Glutamatergic neuron (in vitro differentiated cells): ENCODE measurements at places on chromosomes 4 and X. TPM values are rescaled to one million over a fixed set of nuclear protein-coding genes. Genes with fewer than 3 reads are reported as not detected.

The IL2 gene
- not detected for total RNA-seq

DNA sequence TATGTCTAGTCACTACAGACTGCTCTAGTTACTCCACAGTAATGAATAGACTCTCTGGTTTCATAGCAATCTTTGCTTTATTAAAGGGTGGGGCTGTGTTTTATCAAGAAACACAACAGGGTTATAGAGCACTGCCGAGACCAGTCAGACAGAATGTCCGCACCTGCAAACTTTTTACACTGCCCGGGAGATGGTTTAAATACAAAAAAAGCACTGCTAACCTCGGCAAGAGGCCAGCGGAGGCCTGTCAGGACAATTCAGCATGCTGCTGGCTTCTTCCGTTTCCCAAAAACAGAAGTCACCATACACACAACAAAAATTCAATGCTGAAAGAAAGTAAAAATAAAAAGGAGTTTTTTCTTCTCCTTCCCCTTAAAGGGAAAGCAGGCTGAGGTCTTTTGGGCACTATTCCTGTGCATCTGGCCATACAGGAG lies 67.4 kb downstream of the IRF2 start:
- DNase-seq, result no peak

DNA sequence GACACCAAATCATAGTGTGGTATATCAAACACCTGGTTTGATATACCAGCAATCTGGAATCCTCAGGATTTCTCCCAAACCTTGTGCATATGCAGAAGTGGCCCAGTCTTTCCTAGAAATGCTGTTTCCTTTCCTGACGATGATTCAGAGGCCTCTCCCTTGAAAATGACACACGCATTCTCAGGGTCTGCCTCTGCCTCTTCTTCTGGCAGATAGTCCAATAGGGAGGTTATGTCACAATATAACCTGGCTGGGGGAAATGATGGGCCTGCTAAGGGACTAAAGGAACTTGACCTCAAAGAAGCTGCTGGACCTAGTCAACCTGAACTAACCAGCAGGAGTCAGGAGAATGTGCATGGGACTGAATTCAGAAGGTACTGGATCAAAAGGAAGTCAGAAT lies 435.2 kb downstream of the IDS start:
- DNase-seq, result no peak

The HS3ST1 gene
- total RNA-seq, result 1.7 TPM

GRCh38 chrX:2387614-2388239 lies 113.0 kb downstream of the DHRSX start:
- no peak for DNase-seq

GRCh38 chr4:181971411-181971810 lies 271.8 kb upstream of the TENM3 start:
- DNase-seq, result no peak

GRCh38 chr4:81131066-81131465 lies 84.0 kb downstream of the PRKG2 start:
- DNase-seq, result no peak

- no peak for DNase-seq
These were observed 141.8 kb downstream of the TSPAN5 start for GRCh38 chr4:98516441-98517217.

GRCh38 chrX:45765767-45766166 lies 565.1 kb upstream of the DIPK2B start:
- DNase-seq, result no peak

- DNase-seq, result no peak
These were observed 13.9 kb upstream of the PRDM8 start for GRCh38 chr4:80183250-80184052.

DNA sequence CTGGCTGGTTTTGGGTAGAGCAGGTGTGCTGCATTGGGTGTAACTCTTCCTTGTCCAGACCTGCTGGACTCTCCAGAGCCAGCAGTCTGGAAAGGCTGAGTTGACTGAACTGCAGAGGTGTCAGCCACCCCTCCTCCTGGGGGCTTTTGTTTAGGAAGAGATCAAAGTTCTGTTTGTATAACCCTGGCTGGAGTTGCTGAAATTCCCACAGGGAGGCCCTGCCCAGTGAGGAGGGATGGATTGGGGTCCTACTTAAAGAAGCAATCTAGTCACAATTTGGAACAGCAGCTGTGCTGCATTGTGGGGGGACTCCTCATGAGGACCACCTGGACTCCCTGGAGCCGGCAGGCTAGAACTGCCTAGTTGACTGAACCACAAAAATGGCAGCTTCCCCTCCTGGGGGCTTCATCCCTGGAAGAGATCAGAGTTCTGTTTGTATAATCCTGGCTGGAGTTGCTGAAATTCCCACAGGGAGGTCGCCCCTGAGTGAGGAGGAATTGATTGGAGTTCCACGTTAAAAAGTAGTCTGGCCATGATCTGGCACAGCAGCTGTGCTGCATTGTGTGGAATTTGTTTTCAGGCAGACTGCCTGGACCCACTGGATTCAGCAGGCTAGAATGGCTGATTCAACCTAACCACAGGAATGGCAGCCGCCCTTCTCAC lies 264.9 kb upstream of the ZC4H2 start:
- DNase-seq, result no peak

DNA sequence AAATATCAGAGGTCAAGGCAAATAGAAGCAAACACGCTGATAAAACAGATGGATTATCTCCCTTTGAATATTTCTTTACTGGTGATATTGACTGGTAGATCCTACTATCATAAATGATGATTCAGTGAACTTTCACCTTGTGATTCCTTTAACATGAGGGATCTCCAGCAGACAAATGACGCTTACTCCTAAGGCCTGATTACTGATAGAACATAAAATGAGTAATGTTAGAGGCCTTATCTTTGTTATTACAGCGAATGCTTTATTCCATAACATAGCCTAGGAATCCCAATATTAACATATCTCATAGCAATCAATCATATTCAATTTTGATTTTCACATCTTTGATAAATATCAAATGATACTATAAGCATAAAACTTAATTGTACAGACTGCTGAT lies 152.3 kb downstream of the SLC10A7 start:
- DNase-seq, result no peak

- no peak for DNase-seq
These were observed 42.4 kb upstream of the PABPC4L start for GRCh38 chr4:134243742-134244713.

- no peak for DNase-seq
These were observed 95.9 kb upstream of the RPS6KA3 start for GRCh38 chrX:20362268-20363267.

DNA sequence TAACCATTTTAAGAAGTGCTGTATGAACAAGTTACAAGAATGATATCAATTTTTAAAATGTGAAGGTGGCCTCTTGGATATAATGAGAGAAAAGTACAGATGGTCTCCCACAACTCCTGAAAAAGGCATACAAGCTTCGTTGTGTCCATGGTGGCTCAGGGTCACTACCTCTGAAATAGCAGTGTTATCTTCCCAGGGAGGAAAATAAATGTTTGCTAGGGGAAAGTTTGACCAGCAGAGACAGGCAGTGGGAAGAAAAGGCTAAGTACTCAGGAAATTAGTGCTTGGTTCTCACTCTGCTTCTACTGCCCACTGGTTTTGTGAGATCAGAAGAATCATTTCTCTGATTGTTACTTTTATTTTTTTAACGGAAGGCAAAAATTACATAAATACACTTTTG lies 39.4 kb downstream of the PPP1R2C start:
- no peak for DNase-seq

The VCX3B gene
- not detected for total RNA-seq
